ENCODE measurements at places on chromosomes 11 and 22.
A peak's percentile ranks its signal among the peaks of the same experiment; 100 is the strongest.

- no peak for DNase-seq
These were observed 5.4 kb upstream of the APOL2 start for GRCh38 chr22:36244522-36245391.

GRCh38 chr22:46297151-46297812 lies 612 bp downstream of the GTSE1 start:
- DNase-seq, result peak; percentile 43

- peak; percentile 76 for DNase-seq
These were observed 104.0 kb downstream of the FAR1 start for GRCh38 chr11:13772223-13773046.

GRCh38 chr22:30262917-30263741 lies 3.5 kb downstream of the OSM start:
- DNase-seq, result peak; percentile 72
